ENCODE measurements at places on chromosomes 5 and 9. TPM values are rescaled to one million over a fixed set of nuclear protein-coding genes. Genes with fewer than 3 reads are reported as not detected.

Gene TEX48
- total RNA-seq: not detected

Gene PCDHA7
- 0.27 TPM for total RNA-seq

Gene PSAT1
- total RNA-seq: 1.0 TPM

Gene CNTNAP3
- 6.3 TPM for total RNA-seq

Gene NIM1K
- not detected for total RNA-seq

Gene MXD3
- total RNA-seq: 22.9 TPM

Gene CDH12
- total RNA-seq: not detected

Gene NTNG2
- 9.1 TPM for total RNA-seq

Gene TMC1
- total RNA-seq: not detected

Gene INPP5E
- total RNA-seq: 6.7 TPM

Gene DMRT3
- not detected for total RNA-seq

Gene ZNF300
- total RNA-seq: 4.4 TPM
